NCI-H510A (cell line): ENCODE measurements at places on chromosomes 13 and 19.

GRCh38 chr13:39550931-39551330 is 52.1 kb downstream of the LHFPL6 start:
- DNase-seq = no peak

GRCh38 chr13:67632590-67632989 is 402.5 kb upstream of the PCDH9 start:
- no peak for DNase-seq

GRCh38 chr13:39835253-39835652 is 179.8 kb downstream of the COG6 start:
- no peak for DNase-seq

DNA sequence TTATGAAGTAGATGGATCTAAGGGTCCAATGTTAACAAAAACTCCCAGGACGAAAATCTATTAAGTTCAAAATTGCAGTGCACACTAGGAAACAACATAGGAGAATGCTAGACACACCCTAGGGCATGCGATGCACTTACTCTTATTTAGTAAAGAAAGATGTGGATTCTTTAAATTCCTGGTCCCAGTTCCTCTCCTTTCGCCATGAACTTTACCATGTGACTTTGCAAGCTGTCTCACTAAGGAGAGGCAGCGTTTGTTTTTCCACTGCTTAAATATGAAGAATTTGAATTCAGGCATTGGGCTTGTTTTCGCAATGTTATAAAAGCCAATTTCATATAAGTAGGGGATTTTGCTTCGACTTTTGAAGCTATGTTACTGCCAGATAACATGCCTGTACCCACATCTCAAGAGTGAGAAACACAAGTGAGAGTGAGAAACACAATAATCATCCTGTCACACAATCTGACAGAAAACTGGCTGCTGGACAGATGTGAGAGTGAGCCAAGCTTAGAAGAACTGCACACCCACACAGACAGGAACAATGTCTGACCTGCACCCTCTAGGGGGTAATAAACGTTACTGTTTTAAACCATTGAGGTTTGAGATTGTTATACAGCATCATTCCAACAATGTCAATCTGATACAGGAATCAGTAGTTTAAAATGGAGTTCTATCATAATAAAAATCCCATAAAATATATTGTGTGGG is 1308.4 kb downstream of the SLITRK5 start:
- no peak for DNase-seq

- DNase-seq = peak; percentile 7
These were observed 78.5 kb upstream of the NBEA start for GRCh38 chr13:34863360-34864135.

GRCh38 chr19:589693-590395 is at the start of gene HCN2:
Gene HCN2, plus strand, starts transcription at chr19:589881. Its CDS starts 65 bp downstream, at chr19:589946.
- DNase-seq = no peak

- DNase-seq = no peak
These were observed 11.5 kb downstream of the MAG start for GRCh38 chr19:35303357-35303915.

DNA sequence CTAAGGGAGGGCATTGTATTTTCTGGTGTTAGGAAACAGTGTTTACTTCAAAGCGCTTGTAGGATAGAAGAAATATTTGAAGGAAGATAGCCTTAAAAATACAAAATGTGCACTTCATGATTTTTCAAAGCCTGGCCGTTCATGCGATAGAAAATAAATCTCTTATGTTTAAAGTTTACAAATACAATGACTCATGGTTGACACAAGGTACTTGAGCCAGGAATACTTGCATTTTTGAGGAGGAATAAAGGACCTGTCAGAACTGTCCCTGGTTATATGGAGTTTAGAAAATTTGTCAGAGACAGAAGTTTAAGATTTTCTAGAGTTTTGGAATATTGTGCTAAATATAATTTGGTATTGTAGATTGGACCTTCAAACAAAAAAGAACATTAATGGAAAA is 1223.2 kb upstream of the SLC10A2 start:
- no peak for DNase-seq

- no peak for DNase-seq
These were observed 36.3 kb upstream of the ZNF724 start for GRCh38 chr19:23286477-23286876.
